8988T (cell line): ENCODE measurements at places on chromosomes 1 and 21.

DNA sequence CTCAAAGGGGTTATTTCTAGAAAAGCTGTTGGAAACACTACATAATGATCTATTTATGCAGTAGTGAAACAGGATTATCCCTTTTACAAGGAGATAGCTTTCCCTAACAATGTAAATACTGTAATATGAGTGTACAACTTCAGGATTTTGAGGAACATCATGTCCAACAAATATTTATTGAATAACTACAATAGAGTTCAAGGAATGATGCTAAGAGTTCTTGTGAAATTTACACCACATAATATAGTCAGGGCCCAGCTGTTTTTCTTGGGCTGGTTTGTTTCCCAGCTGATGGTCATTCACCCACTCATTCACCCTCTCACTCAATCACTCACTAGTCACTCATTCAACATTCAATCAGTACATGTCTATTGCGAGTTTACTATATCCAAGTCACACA is 12.3 kb upstream of the LYPLAL1 start:
- DNase-seq, result no peak

GRCh38 chr1:175162955-175163354 is 29.6 kb downstream of the KIAA0040 start:
- no peak for DNase-seq

DNA sequence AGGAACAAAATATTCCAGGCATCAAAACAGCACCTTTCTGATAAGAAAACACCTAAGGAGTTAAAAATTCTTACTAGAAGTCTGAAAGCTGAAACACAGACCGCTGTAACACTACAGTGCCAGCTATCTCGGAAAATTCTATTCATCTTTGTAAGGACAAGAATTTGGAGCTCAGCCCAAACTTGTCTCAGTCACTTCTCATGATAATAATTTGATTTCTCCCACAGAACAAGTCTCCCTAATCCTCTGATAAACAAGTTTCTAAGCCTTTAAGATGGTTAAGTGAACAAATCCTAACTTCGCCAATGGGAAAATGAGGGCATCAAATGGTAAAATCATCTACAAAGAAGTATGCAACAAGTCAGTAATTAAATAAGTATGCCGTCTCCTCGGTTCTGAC is 59.9 kb downstream of the SIPA1L2 start:
- no peak for DNase-seq

- DNase-seq, result no peak
These were observed 7.1 kb downstream of the NHLH2 start for GRCh38 chr1:115833856-115834255.

DNA sequence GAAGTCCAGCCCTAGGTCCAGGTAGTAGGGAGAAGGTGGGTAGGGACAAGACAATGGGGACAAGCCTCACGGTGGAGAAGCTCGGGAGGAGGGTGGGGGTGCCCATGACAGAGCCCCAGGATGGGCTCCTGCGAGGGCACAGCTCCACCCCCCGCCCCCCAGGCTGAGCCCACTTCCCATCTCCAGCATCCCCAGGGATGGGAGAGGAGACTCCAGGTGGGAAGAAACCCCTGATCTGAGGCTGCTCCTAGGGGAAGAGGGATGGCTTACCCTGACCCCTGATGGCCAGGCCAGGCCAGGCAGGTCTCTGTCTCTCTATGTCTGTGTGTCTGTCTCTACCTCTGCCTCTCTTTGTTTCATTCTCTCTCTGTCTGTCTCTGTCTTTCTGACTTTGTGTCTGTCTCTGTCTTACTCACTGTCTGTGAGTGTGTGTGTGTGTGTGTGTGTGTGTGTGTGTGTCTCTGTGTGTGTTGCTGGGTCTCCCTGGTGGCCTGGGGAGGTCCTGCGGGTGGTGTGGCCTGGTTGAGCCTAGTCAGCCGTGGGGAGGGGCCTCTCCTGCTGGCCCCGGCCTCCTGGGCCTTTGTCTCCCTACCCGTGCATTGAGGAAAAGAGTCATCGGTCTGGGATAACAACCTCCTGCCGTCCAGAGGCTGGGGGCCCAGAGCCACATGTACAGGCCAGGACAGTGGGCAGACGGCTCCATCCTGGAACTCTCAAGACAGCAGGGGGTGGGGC is 45.7 kb downstream of the WNT9A start:
- DNase-seq, result no peak

- DNase-seq, result no peak
These were observed 69.3 kb upstream of the ANGPTL3 start for GRCh38 chr1:62528015-62528414.

DNA sequence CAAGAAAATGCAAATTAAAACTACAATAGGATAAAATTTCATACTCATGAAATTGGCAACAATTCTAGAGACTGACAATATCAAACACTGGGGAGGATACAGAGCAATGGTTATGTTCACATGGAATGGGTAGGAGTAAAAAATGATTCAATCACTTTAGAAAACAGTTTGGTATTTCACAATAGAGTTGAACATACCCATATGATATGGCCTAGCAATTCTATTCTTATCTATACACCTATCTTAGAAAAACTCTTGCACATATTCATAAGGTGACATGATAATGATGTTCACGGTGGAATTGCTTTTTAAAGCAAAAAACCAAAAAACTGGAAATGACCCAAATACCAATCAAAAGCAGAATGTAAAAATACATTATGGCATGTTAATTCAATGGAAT is 28.7 kb downstream of the PHC2 start:
- DNase-seq, result no peak

GRCh38 chr1:111289371-111289770 is 1.3 kb upstream of the CHIA start:
- DNase-seq, result no peak

- DNase-seq, result no peak
These were observed 4.2 kb upstream of the OTUD3 start for GRCh38 chr1:19877821-19878636.

DNA sequence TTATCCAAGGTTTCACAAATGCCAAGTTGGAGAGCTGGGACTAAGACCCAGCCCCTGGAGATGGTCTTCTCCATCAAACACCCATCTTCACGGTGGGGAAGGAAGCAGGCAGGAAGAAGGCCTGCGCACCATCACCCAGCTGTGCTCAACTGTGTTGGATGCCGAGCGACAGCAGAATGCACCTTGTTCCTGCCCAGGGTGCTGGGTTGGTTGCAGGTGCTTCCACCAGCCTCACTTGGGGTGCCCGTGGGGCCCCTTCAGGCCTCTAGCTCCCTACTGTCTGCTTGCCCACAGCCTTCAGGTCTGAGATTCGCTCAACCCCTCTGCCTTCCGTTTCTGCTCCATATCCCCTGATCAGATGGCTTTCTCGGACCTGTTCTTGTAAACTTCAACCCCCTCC is 42.5 kb downstream of the OLFML2B start:
- DNase-seq, result no peak

GRCh38 chr1:97013941-97014340 is 292.4 kb downstream of the PTBP2 start:
- no peak for DNase-seq

DNA sequence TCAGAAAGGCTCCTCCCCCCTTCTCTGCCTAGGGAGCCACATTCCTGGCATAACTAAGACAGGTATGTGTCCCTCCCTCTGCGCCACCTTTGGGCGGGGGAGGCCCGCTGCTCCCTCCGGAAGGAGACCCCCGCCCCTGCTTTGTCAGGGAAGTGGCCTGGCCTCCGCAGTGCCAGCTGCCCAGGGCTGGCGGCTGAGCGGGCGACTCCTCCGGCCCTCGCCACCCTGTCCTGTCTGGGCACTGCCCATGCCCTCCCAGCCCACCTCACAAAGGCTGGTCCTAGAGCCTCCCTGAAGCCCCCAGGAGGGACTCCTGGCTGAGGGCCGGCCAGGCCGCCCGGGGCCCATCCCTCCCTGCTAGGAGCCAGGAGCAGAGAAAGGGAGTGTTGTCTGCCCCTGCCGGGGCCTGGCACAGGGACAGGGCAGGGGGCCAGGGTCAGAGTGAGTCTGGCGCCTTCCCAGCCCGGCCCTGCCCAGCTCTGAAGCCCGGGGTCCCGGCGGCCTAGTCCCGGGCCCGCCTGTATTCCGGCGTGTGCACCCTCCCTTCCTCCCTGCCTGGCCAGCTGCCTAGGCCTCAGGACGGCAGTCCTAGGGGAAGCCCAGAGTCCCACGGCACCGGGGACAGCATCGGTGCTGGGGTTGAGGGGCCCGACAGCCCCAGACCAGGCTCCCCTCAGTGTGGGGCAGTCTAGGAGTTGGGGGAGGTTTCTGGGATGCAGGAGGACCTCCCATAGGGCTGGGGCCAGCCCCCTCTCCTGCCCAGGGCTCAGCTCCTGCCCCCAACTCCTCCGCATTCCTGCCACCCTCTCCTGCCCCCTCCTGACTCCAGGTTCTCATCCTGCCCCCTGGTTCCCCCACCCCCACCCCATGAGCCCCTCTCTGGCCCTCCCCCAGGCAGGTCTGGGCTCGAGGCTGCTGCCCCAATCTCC is 5.1 kb downstream of the AGRN start:
- peak; percentile 84 for DNase-seq

DNA sequence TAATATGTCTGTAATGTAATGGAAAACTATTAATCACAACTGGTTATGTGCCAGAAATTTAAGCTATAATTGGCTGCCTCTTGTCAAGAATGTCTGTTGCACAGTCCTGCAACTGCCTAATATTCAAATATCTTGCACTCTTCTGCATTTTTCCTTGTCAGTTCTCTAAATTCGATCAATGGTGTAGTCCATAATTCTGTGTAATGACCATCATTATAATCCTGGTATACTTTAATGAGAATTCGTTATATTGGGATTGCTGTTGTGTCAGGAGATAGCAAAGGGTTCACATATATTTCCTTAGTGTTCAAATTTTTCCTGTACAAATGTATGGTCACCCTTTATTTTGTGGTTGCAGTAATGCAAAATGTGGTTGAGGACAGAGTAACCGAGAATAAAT is 4.8 kb downstream of the NTNG1 start:
- DNase-seq, result no peak

DNA sequence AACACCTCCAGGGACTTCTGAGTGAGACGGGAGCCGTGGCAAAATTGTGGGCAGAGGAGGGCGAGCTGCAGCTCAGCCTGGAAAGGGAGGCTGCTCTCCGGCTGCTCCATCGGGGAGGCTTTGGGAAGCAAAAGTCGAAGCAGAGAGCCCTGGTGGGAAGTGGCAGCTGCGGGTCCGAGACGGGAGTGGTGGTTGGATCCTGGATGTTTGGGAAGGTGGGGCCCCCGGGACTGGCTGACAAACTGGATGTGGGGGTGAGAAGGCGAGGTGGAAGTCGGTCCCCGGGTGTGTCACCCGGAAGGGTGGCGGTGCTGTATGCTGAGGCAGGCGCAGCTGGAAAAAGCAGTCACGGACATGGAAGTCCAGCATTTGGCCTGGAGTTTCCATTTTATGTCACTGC is 52.1 kb downstream of the KCNAB2 start:
- DNase-seq, result no peak

- no peak for DNase-seq
These were observed 594 bp upstream of the PANK4 start for GRCh38 chr1:2526824-2527555.

GRCh38 chr21:41761211-41761933 is 5.5 kb downstream of the RIPK4 start:
- DNase-seq, result no peak

- DNase-seq, result peak; percentile 15
These were observed 12.7 kb downstream of the COL6A2 start for GRCh38 chr21:46110499-46111192.

GRCh38 chr21:36887963-36888362 is 78.5 kb downstream of the HLCS start:
- no peak for DNase-seq

- DNase-seq, result peak; percentile 88
These were observed 742 bp downstream of the ARTN start for GRCh38 chr1:43934101-43934985.

- DNase-seq, result no peak
These were observed 32.4 kb upstream of the SCCPDH start for GRCh38 chr1:246691622-246692495.

- no peak for DNase-seq
These were observed 2023.3 kb downstream of the NCAM2 start for GRCh38 chr21:23021481-23021880.

DNA sequence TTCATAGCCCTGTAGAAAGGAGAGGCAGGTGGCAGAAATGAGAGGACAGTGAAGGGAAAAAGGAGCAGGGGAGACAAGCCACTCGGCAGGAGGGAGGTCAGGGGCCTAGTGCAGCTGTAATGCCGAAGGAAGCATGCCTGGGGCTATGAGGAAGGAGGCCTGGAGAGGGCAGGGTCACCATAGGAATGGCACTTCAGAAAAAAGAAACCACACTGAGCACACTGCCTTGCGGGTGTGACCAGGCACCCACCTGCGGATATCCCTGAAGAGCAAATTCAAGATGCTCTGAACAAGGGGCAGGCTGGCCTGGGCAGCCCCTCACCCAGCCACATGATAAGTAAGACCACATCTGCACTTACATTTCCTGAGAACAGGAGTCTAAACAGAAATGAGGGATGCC is 104.7 kb downstream of the JAK1 start:
- DNase-seq, result peak; percentile 37

- DNase-seq, result no peak
These were observed 97.6 kb downstream of the NAV1 start for GRCh38 chr1:201636510-201636971.

GRCh38 chr1:225508538-225509375 is 80.9 kb upstream of the LBR start:
- DNase-seq, result no peak

GRCh38 chr1:197342044-197342565 is 74.1 kb downstream of the CRB1 start:
- DNase-seq, result no peak

- no peak for DNase-seq
These were observed 40.6 kb upstream of the RABGAP1L start for GRCh38 chr1:174118751-174119150.

DNA sequence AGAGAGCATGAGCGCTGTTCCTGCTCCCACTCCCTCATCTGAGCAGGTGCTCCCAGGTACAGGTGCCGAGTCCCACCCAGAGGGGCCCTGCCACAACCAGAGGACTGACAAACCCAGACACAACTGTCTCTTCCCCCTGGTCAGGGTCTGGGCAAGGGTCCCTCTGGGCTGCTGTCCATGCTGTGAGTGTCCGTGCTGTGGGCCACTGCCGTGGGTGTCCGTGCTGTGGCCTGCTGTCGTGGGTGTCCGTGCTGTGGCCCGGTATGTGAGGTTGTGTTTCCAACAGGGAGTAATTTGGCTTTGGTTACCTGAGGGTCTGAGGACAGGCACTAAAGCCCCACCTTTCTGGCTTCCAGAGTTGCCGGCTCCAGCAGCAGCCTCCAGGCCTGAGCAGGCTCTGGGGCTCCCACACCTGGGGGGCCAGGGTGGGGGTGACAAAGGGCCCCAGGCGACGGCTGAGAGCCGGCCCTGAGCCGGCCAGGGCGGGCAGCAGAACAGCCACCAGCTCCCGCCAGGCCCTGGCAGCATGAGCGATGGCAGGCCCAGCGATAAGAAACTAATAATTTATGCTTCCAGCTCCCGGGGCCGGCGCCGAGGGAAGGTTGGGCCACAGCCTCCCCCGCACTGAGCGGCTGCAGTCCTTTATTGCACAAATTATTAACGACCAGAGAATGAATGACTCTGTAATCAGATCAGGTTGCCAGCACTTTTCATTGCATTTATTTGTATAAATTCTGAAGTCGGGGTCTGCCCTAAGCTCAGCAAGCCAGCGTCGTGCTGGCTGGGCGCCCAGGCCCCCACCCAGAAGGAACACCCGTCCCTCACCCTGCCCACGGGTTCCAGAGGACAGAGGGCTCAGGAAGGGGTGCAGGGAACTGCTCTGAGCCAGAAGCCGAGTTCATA is 7.3 kb upstream of the SAMD11 start:
- no peak for DNase-seq

GRCh38 chr1:181127898-181128453 is 39.5 kb downstream of the IER5 start:
- no peak for DNase-seq

GRCh38 chr1:71762514-71763255 is 519.7 kb downstream of the NEGR1 start:
- DNase-seq, result no peak
